ENCODE measurements at places on chromosomes 7 and 10.

- DNase-seq: no peak
Measured at GRCh38 chr7:128939075-128939860, 1.5 kb downstream of the IRF5 start.

DNA sequence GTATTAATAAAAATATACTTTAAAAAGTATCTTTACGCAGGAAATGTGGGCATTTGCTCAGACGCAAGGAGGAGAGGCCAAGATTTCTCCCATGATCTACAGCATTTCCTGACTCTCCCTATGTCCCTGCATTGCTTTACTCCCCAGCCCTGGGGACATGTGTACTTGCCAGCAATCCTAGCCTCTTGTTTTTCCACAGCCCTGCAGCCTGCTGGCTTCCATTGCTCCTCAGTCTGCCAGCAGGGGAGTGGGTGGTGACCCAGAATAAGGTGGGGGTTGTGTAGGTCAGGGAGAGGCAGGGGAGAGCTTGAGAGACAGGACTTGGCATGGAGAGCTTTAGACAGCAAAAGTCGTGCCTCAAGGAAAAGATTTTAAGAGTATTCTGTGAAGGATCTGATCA, 307.7 kb downstream of the CDK14 start:
- DNase-seq: no peak

GRCh38 chr7:425794-426188, 93.9 kb downstream of the PDGFA start:
- DNase-seq: no peak

GRCh38 chr10:76492026-76492425, 1060.6 kb downstream of the LRMDA start:
- DNase-seq: no peak

- no peak for DNase-seq
Measured at GRCh38 chr7:69994886-69995542, 396.7 kb downstream of the AUTS2 start.

DNA sequence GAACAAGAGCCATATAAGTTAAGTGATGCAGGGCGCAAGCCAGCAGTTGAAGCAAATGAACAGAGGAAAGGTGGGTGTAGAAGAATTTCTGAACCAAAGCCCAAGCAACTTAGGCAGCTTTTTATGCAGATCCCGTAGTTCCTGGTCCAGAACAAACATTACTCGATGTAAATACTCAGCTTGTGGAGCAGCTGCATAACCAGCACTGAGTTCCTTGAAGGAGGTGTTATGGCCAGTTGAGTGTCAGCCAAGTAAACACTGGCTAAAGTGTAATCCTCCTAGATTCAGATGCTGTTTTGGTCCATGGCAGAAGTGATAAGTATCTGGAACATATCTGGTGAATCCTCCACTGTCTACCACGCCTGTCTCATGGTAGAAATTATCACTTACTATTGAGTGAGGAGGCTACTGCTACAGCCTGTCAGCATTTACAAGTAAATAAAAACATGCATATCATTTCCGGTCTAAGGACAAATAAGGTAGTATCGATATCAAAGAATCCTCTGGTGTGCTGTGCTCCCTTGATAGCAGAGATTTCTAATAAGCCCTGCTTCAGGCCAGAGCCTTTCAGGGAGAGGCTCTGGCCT, 213.9 kb downstream of the DYNC1I1 start:
- no peak for DNase-seq

- DNase-seq: no peak
Measured at GRCh38 chr7:133869556-133869955, 257.6 kb upstream of the LRGUK start.

DNA sequence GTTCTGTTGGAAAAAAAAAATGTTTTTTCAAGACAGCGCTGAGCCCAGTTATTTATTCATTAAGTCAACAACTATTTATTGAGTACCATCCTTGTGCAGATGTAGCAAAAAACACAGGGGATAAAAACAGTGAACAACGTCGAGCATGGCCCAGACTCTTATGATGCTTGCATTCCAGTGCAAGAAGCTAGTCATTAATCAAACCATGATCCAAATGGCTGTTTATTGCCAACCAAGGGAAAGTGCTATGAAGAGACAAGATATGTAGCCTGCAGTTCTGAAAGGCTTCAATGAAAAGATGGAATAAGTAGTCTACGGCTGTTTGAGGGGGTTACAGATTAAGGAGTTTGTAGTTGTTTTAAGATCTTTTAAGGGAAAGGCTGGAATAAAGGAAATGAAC, 262.3 kb downstream of the NEBL start:
- DNase-seq: no peak

DNA sequence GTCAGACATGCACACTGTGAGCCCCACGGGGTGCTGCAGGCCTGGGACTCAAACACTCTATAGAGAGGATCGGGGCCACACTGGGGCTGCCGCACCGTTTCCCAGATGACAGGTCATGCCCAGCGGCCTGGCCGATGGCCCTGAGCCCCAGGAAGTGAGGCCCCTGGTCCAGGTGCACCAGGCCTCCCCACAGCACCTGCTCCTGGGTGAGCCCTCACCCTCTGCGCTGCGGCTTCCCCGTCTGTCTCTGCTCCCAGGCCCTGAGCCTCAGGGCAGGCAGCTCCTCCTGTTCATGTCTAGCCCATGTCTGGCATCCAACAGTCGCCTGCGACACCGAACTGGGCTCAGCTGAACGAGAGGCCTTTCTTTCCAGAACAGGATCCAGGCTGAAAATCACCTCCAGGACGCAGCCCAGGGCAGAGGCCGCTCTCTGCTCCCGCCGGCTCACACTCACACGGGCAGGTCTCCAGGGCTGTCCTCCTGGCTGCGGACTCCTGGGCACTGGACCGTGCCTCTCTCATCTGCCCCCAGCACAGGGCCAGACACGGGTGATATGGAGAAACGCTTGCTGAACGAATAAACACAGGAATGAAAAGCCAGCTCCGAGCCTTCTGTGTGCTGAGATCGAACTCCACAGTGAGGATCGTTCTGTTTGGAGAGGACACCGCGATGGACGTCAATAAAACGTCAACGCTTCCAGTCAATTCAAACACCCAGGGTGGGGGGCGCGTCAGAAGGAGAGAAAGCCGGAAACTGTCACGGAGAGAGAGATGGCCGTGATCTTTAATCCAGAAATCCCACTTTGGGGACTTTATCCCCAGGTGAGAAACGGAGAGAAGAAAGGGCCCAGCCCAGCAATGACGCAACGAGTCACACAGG, 202.4 kb downstream of the ELFN1 start:
- DNase-seq: no peak

- DNase-seq: no peak
Measured at GRCh38 chr7:12690041-12690878, 2.8 kb downstream of the ARL4A start.

GRCh38 chr10:111125102-111125501, 48.3 kb downstream of the ADRA2A start:
- no peak for DNase-seq

DNA sequence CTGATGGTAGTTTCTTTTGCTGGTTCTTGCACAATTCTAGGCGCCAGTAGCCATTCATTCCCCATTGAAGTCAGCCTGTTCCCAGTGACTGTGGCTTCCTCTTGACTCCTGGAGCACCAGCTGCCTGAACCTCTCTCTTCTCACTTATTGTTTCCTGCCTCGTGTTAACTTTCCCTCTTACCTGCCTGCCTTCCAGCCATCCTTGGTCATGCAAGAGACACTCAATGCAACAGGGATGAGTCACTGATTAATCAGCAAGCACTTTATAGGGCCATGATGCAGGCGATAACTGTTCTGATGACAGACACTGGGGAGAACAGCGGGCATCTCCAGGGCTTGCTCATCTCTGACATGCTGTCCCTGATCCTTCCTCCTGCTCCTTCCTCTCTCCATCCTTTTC, 122.0 kb downstream of the PLCE1 start:
- DNase-seq: no peak

GRCh38 chr7:33685981-33686683, 219.2 kb upstream of the BMPER start:
- DNase-seq: no peak

DNA sequence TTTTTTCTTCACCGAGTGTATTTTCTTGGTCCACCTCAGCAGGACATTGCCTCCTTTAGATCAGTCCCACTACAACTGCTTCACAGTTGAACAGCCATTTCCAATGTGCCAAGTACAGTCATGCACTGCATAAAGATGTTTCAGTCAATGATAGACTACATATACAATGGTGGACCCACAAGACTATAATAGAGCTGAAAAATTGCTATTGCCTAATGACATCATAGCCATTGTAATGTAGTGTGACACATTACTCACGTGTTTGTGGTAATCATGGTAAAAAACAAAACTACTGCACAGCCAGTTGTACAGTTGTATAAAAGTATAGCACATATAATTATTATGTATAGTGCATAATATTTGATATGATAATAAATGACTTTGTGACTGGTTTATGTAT, 113.8 kb upstream of the HPS1 start:
- no peak for DNase-seq

- peak; percentile 13 for DNase-seq
Measured at GRCh38 chr7:25951414-25952260, 200.4 kb upstream of the NFE2L3 start.

DNA sequence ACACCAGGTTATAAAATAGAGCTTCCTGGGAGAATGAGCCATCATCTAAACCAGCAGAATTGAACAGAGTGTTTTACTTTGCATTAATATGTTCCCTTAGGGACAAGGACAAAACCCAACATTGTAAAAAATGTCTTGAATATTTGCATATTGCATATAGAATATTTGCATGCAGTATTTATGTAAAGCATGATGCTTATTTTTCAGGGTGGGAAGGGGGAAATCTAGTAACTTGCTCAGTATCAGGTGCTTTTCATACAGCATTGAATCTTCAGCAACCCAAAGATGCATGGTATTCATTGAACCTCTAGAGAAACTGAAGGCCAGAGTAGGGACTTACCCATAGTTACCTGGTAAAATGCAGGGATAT, 409.2 kb upstream of the ZMIZ1 start:
- no peak for DNase-seq

GRCh38 chr7:78057571-78057970, 259.0 kb downstream of the PHTF2 start:
- no peak for DNase-seq

DNA sequence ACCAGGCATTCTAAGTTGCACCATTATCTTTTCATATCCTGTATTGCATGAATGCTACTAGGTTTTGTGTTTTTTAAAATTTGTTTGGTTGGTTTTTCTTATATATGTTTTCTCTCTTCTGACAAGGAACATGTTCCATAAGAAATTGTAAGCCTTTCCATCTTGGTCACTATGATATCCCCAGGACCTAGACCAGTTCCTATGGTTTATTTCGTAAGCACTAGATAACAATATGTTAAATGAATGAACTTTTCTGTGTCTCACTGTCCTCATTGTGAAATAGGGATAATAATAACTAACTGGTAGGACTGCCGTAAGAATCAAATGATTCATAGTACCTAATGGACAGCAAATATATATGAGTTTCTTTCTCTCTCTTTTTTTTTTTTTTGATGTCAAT, 146.3 kb downstream of the SEMA3E start:
- DNase-seq: no peak
